ENCODE measurements at places on chromosomes 13 and 19.

DNA sequence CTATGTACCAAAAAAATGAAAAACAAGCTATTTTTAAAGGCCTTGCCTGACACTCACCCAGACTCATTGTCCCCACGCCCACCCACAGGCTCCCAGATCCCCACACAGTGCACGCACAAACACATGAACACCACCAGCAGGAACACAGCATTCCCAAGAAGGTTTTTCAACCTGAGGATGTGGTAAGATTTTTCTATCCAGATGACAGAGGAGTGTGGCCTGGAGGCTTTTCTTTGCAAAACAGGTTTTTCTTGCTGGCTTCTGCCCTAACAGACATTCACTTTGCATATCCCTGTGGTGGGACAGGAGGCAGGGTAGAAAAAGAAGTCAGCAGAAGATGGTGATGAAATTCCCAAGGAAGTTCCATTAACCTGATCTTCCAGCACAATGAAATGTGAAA lies 97.8 kb downstream of the KLF12 start:
- no peak for DNase-seq

DNA sequence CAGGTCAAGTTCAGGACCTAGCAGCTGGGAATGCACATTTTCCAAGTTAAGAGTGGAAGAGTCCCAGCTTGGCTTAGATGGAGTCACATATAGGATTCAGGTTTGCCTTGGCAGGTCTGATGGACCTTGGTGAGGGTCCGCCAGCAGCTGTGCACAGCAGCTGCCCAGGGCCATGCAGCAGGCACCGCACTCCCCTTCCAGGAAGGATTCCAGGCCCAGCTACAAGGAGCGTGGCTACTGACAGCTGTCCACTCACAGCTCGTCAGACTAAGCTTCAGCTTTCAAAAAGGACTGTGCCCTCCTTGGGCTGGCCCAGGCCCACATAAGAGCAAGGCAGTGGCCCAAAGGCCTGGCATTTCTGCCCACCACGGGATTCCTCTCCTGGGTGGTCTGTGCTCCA lies 68.4 kb downstream of the ALOX5AP start:
- no peak for DNase-seq

- no peak for DNase-seq
These were observed 40.1 kb downstream of the RFX2 start for GRCh38 chr19:6070207-6070681.

DNA sequence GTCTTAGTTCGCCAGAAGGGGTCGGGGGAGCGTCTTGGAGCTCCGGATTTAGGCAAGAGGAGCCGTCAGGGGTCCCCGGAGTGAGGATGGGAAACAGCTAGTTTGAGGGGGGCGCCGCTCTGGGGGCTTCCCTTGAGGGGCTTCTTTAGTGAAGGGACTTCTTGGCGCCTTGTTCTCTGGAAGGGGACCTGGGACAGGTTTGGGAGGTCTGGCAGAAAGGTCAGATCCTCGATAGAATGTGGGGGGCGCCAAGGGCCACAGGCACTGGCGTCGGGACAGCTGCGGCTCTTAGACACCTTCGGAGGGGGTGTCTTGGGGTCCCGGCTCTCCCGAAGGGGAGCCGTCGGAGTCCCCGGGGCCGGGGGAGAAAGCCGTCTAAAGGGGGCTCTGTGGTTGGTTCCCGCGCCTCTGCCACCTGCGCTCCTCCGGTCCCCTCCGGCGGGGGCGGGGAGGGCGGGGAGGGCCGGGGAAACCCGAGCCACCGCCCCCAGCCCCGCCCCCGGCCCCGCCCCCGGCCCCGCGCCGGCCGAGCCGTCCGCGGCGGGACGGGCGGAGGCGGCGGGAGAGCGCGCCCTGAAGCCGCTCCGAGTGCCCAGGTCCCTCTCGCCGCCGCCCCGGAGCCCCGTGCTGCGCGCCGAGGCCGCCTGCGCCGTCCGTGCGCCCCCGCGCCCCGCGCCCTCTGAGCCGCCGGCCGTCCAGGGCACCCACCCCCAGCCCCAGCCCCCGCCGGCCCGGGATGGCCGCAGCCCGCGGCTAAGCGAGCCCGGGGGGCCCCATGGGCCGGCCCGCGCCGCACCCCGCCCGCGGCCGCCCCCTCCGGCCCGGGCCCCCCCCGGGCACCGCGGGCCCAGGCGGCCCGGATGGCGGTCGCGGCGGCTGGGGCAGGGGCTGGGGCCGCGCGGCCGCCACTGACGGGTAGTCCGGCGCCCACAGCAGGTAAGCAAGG lies at the start of gene NRTN:
Gene NRTN, plus strand, starts transcription at position 552 of the 946 bp plus-strand sequence. CDS start 19,099 bp downstream, outside the sequence.
- DNase-seq, result no peak

DNA sequence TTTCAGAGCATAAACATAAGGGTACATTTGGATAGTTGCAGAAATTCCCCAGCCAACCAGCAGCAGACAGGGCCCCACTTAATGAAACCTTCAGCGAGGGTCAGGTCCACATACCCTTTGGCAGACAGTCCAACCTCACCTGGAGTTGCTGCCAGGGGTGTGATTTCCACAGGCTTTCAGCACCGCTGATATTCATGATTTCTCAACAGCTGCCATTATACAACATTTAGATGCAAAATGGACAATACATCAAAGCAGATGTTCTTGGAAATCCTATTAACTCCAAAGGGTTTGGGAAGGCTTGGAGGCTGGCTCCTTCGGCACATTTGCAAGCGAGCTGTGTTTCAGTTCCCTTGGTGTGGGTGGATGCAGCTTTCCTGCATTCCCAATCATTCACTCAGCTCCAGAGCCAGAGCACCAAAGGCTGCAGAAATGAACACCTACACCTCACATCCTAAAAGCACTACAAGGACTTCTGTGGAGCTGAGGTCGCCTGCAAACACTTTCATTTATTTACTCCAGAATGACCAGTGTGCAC lies 147.2 kb upstream of the VSTM2B start:
- DNase-seq, result no peak

- DNase-seq, result no peak
These were observed at the start of gene RNASEH2B for GRCh38 chr13:50909605-50910484. TSS of gene RNASEH2B (plus strand) at chr13:50909791. CDS start at chr13:50910077, 286 bp downstream.

GRCh38 chr13:58950911-58951310 lies 1212.8 kb downstream of the DIAPH3 start:
- DNase-seq, result no peak

DNA sequence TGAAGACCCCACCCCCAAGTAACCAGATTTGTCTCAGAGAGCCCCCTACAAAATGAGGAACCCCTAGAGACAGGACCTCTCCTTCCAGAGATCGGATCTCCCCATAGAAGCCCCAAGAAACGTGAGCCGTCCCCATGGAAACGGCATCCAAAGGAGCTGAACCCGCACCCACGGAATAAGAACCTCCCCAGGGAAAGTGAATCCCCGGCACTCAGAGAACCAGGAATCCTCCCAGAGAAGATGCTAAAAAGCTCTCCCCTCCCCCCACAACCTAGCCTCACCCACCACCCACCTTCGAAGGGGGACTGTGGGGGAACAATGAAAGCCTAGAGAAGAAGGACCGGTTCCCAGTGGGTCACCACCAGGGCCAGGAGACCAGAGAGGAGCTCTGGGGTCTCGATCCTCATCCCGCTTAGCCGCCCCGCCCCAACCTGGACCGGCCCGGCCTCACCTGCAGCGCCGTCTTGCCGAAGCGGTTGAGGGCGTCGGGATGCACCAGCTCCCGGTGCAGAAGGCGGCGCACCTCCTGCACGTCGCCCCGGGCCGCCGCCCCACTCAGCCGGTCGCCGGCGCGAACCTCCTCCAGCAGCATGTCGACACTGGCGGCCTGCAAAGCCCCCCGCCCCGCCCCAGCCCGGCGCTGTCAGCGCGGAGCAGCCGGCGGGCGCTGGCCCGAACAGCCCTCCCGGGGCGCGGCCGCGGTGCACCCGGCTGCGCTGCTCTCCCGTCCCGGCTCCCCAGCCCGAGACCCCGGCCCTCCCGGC lies 535 bp downstream of the CDKN2D start:
- DNase-seq, result no peak

- DNase-seq, result no peak
These were observed 2.7 kb upstream of the PLA2G4C start for GRCh38 chr19:48113190-48113917.

DNA sequence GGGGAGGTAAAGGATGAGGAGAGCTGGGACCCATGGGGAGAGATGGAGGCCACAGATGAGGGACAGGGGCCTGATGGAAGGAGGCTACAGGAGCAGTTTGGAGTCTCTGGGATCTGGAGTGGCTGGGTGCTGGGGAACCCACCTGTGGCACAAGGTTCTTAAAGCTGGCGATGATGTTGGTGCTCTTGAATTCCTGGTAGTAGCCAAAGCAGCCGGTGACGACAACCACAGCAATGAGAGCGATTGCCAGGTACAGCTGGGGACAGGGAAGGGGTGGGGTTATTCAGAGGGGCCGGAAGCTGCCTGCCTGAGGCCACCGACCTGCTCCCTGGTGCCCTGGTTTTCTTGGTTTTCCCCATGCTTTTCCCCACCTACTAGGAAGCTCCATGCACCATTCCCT lies 2.8 kb downstream of the ATP4A start:
- DNase-seq, result no peak

DNA sequence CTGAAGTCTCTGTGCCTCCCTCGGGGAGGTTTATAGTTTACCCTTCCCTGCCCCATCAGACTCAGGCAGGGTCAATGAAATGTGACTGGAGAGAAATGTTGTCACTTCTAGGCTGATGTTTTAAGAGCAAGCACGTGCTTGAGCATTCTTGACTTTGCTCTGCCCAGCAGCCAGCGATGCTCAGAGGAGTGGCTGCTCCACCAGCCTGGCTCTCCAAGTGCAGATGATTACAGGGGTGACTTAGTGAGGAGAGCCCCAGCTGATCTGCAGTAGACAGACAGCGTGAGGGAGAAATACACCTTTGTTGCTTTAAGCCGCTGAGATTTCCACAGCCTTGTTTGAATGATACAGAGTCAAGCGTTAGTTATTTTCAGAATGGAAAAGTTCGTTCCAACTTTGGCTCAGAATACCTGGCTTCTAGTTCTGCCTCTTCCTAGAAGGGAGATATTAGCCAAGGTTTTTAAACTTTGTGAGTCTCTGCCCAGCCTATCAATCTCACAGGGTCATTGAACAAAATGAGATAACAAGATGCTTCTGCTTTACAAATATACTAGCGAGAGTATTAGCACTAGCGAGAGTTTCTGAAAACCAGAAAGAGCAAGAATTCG lies 143.6 kb downstream of the OXGR1 start:
- DNase-seq, result no peak

DNA sequence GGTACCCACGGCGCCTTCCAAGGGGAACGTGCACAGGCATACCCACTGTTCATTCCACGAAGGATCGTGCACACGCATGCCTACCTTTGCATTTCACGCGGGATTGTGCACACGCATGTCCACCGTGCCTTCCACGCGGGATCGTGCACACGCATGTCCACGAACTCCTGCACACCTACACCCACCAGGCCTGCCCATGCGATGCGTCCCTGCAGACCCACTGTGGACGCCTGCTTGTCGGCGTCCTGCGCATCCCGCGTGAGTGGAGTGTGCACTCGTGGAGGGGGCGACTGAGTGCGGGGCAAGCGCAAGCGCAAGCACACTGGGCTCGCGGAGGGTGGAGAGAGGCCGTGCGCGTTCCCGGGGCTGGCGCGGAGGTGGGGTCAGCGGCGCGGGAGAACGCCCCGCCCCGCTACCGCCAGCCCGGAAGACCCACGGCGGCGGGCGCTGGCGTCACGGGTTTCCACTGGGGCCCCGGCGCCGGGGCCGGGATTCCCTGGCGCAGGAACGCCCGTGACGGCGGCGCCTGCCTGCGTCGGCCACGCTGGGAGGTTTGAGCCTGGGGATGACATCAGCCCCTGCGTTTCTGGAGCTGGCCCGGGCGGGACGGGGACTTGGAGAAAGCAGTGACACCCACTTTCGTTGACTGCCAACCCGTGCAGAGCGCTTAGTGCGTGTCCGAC lies 18.7 kb downstream of the GADD45B start:
- DNase-seq, result no peak

GRCh38 chr13:97321101-97321500 lies 99.0 kb downstream of the MBNL2 start:
- DNase-seq, result no peak

DNA sequence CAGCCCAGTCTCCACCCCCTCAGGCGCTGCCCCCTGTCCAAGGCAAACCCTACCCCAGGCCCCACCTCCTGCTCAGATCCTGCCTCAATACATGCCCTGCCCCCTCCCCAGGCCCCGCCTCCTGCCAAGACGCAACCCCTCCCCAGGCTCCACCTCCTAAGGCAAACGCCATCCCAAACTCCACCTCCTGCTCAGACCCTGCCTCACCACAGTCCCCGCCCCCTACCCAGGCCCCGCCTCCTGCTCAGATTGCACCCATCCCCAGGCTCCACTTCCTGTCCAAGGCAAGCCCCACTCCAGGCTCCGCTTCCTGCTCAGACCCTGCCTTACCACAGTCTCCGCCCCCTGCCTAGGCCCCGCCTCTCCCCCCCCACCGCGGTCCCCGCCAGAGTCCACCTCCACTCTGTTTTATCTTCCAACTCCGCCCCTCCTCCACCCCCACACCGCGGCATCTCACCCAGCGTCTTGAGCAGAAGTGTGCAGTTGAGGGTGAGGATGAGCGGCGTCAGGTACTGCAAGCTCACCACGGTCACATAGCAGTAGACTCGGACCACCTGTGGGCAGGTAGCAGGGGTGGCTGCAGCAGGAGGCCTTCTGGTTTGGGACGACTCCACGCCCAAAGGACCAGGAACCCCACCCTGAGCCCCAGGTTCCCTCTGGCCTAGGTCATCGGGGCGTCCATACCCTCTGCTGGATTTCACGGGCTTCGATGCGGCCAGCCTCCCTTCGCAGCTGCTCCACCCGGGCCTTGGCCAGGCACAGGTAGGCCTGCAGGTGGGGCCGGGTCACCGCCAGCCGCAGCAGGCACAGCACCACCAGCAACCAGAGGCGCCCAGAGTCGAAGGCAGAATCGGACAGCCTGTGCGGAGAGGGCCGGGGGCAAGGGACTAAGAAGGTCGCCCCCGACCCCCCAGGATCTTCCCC lies 17.7 kb downstream of the TMEM161A start:
- DNase-seq, result no peak

GRCh38 chr13:39976481-39976880 lies 321.0 kb downstream of the COG6 start:
- no peak for DNase-seq

- no peak for DNase-seq
These were observed 10.5 kb upstream of the ATP11A start for GRCh38 chr13:112679381-112679780.

GRCh38 chr19:18000915-18001776 lies 6.8 kb upstream of the ARRDC2 start:
- DNase-seq, result no peak

DNA sequence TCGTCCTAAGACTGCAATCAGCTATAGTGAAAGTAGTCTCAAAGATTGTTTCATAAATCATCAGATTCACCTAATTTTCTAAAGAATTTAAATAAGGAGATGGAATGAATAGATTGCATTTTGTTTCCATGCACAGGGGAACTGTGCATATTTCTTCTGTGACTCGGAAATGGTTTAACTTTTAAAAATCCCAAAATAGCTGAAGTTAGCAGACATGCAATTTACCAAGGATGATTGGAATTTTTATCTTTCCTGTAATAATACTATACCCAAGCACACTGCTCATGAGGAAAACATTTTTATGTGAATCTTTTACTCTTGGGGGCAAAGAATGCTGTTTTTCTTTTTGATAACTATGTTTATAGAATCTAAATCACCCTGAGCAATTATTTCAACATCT lies 15.0 kb upstream of the LMO7 start:
- DNase-seq, result no peak
